ENCODE measurements at places on chromosomes 5 and 9.

GRCh38 chr9:83383034-83383433 is 155.2 kb downstream of the FRMD3 start:
- no peak for DNase-seq

GRCh38 chr9:133795049-133795448 is 56.9 kb upstream of the SARDH start:
- no peak for DNase-seq

DNA sequence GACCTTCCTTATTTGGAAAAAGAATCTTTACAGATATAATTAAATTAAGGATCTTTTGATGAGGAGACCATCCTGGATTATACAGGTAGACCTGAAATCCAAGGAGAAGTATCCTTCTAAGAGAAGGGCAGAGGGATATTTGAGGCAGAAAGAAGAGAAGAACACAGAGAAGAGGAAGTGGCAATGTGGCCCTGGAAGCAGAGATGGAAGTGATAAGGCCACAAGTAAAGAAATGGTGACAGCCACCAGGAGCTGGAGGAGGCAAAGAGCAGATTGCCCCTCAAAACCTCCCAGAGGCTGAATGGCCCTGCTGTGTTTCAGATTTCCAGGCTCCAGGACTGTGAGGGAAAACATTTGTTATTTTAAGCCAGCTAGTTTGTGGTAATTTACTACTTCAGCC is 93.0 kb upstream of the ANKRD55 start:
- DNase-seq: no peak

DNA sequence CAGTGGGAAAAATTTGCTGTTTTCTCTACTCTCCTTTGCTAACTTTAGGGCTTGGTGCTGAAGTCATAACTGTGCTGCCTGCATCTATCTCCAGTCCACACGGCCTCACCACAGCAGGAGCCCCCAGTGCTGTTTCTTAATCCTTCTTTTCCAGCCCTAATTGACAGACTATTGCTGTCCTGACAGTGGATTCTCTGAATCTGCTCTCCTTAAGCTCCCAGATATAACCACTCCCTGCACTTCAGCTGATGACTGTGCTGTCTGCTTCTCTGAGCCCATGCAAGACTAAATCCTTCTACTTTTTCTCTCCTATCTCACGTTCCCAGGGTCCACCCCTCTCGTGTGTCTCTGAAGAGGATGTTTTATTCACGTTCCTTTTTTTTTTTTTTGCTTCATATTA is 19.7 kb upstream of the GRIA1 start:
- DNase-seq: no peak

DNA sequence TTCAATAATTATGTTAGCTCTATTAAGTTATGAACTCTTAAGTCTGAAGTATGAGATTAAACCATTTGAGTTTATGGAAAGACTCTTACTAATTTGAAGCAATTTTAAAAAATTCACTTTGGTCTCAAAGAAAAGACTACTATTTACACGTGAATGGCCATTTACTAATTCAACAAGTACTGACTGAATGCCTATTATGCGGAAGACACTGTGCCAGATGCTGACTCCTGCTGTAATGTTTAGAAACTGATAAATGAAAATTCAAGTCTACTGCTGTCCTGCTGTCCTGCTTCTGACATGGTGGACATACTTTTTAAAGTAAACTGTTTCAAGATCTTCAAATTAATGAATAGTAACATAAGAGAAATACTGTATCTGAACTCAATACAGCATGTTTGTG is 116.2 kb downstream of the MPDZ start:
- no peak for DNase-seq

GRCh38 chr5:109516390-109516789 is 106.6 kb upstream of the PJA2 start:
- no peak for DNase-seq

DNA sequence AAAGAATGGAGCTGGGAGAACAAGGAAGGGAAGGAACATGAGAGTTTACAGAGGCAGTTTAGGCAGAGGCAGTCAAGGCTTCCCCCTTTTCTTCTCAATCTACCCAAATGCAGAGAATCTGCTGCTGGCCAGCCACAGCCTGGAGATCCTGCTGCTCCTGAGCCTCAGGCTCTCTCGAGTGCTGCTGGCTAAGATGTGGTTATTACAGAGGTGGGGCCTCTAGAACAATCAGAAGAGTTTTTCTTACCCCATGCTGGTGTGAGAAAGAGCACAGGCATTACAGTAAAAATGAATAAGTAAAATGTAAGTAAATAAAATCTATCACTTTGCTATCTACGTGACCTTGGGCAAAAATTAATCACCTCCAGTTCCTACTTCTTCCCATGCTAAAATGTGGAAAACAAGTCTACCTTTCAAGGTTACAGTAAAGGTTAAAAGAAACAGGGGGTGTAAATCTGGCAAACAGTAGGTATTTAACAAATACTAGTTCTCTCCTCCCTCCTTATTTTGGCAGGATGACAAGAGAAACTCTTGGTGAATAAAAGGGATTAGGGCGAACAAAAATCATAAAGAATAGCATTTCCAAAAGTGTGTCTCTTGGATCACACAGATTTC is 31.1 kb downstream of the FBXW11 start:
- no peak for DNase-seq

DNA sequence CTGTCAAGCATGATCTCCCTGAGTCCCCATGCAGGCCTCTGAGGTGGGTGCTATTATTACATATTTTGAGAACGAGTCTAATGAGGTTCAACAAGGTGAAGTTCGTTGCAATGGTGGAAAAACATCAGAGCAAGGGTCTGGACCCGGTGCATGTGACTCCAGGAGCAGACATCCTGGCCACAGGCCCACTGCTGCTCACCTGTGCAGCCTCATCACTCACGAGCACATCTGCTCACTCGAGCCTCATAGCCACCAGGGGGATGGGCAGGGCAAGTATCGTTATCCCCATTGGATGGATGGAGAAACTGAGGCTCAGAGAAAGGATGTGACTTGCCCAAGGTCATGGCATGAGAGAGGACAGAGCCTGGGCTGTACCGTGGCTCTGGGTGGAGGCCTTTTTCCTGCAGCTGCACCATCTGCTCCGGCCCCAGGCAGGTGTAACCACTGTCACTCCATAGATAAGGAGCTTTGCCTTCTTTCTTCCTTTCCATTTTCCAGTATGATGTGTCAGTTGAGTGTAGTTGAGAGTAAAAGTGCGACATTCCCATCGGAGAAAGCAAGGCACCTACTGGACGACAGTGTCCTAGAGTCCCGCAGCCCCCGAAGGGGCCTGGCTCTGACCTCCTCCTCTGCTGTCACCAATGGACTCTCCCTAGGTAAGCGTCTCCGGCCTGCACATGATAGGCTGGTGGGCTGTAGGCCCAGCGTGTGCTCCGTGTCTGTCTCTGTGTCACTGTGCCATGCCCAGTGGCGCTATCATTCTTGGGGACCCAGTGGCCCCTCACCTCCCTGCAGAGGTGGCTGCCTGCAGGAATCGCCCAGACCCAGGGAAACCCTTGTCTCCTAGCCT is 68.4 kb upstream of the GARNL3 start:
- DNase-seq: no peak

GRCh38 chr9:133111808-133112662 is 9.0 kb downstream of the RALGDS start:
- no peak for DNase-seq

DNA sequence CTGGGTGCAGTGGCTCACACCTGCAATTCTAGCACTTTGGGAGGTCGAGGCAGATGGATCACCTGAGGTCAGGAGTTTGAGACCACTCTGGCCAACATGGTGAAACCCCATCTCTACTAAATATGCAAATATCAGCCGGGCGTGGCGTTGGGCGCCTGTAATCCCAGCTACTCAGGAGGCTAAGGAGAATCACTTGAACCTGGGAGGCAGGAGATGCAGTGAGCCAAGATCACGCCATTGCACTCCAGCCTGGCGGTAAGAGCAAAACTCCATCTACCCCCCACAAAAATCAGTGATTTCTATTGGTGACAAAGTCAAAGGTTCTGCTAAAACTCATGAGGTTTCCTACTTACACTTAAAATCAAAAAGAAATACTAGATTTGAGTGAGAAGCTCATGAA is 18.8 kb downstream of the CSNK1A1 start:
- DNase-seq: no peak

- peak; percentile 82 for DNase-seq
Observed at GRCh38 chr5:114319821-114320220, 42.0 kb upstream of the KCNN2 start.

DNA sequence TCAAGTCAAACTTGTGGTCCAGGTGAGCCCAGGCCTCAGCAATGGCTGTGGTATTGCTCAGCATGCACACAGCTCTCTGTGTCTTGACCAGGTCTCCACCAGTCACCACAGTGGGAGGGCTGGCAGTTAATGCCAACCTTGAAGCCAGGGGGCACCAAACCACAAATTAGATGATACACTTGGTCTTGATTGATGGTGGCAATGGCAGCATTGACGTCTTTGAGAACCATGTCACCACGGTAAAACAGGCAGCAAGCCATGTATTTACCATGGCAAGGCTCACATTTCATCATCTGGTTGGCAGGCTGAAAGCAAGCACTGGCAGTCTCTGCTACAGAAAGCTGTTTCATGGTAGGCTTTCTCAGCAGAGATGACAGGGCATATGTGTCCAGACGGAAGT is 40.0 kb downstream of the NIM1K start:
- DNase-seq: no peak

DNA sequence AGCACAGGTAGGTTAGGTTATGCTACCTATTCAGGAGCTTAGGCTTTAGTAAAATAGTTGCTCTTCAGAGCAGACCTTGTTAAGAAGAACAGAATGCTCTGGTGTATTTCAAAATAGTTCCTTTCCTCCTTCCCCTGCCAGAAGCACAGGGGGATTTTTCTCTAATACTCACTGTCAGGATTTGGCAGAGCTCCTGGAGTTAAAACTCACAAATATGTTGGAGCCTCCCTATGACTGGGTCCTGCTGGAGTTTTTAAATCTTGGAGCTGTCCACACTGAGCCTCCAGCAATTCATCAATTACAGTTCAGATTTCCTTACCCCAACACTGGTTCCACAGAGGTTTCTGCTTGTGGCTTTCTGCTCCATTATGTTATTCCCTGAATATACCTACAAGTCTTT is 1233.8 kb upstream of the WWC1 start:
- DNase-seq: no peak

DNA sequence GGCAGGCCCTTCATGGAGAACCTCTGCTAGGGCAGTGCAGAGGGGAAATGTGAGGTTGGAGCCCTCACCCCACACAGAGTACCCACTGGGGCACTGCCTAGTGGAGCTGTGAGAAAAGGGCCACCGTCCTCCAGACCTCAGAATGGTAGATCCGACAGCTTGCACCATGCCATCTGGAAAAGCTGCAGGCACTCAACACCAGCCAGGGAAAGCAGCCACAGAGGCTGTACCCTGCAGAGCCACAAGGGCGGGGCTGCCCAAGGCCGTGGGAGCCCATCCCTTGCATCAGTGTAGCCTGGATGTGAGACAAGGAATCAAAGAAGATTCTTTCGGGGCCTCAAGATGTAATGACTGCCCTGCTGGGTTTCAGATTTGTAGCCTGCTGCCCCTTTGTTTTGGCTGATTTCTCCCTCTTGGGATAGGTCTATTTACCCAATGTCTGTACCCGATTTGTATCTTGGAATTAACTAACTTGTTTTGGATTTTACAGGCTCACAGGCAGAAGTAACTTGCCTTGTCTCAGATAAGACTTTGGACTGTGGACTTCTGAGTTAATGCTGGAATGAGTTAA is 16.6 kb upstream of the ZDHHC11 start:
- DNase-seq: no peak

- no peak for DNase-seq
Observed at GRCh38 chr5:181047288-181047687, 7.2 kb downstream of the BTNL9 start.
